ENCODE measurements at places on chromosomes 13 and 19. TPM values are rescaled to one million over a fixed set of nuclear protein-coding genes. Genes with fewer than 3 reads are reported as not detected.

CGB2 gene
- polyA plus RNA-seq, result not detected

APLP1 gene
- 6.8 TPM for polyA plus RNA-seq

CNN1 gene
- 108 TPM for polyA plus RNA-seq

CEACAM4 gene
- not detected for polyA plus RNA-seq

ZNF177 gene
- 2.3 TPM for polyA plus RNA-seq

CHERP gene
- polyA plus RNA-seq, result 3.8 TPM

CYP2A7 gene
- not detected for polyA plus RNA-seq

ZNF574 gene
- polyA plus RNA-seq, result 5.5 TPM

KLK10 gene
- polyA plus RNA-seq, result not detected

CGB8 gene
- polyA plus RNA-seq, result not detected

DNA sequence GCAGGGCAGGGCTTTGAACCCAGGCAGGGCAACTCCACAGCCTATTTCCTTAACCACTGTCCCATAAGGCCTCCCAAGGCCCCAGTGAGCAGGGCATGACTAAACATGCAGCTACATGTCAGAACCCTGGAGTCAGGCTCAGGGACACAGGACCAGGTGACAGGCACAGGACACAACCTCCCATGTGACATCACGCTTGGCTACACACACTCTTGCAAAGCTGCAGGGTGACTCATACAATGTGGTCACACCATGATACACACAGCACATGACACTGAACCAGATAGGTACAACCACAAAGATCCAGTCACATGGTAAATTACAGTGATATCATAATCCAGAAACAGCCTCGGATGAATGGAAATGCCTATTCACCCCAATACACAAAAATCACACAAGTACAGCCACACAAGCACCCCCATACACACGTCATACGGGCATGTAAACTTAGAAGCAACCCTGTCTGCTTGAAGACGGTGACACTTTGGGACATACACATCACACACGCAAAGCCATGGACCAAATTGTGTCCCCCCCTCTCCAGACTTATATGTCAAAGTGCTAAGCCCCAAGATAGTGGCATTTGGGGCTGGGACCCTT is 14.5 kb downstream of the KLK4 start:
- DNase-seq, result no peak

DNA sequence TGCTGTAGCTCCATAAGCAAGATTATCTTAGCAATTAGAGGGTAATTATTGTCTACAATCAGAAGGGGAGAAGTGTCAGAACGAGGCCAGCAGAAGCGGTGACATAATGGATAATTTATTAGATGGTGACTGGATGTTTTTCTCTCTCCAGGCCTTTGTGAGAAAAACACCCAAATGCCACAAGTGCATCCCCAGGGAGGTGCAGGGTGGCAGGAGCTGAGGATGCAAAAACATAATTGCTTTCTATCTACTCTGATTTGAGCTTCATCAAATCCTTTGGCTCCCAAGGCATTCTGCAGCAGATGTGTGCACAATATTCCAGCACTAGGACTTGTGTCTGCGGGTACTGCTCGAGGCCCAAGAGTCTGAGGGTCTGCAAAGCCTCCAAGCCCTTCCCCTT is 220.1 kb upstream of the SERP2 start:
- no peak for DNase-seq

GRCh38 chr19:49355909-49356353 is 6.3 kb downstream of the TEAD2 start:
- DNase-seq, result no peak

DNA sequence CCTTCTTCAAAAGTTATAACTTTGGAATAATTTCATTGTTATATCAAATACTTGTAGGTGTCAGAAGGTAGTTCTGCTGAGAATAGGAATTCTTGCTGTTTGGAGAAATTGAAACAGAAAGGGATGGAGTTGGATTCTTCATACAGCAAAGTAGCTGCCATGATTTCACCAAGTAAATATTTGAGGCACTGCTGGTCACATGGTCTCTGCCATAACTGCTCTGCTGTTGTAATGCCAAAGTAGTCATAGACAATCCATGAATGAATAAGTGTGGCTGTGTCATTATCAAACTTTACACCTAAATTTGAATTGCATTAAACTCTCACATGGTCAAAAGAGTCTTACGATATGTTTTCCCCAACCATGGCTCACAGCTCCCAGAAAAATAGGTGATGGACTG is 308.6 kb downstream of the GPC6 start:
- DNase-seq, result no peak

DNA sequence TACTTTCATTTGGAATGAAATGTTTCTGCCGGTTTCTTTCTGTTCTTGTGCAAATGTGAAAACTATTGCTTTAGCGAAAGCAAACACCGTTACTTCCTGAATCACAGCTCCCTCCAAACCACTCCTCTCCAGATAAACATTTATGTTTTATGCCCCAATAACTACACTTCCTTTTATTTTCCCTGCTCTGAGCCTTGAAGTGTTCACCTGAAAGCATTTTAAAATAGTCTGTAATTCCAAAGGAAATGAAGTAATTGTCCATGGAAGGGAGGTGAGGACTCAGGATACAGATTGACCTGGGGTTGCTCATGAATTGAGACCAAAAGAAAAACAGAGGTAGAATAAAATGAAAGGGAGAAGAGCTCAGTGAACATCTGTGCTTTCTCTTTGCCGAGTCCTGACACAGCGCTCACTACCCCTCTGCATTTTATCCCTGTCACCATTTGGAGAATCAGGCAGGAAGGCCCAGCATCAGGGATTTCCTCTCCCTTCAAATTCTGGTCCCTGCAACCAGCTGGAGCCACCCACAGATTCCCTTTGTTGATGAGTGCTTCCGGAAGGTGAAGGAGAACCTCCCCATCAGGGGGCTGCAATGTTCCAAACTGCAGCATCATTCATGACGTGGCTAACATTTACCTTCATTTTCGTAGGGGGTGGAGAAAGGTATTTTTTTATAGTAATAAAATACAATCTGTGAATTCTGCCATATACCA is 171.9 kb downstream of the ITGBL1 start:
- no peak for DNase-seq

DNA sequence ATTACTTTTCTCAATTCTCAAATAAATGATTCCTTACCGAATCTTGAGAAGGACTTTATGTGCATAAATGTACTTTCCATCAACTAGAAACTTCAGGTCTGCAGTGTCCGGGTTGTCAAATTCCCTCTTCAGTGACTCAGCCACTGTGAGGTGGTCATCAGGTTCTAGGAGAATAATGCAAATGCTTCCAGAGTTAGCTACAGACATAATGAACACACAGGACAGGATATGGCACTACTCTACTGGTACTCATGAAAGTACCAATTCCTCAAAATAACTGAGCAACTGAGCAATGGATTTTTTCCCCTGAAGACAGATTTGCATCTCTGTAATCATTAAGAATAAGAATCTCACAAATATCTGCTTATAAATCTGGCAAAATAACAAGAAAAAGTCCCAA is 31.2 kb downstream of the RCBTB2 start:
- DNase-seq, result no peak

DNA sequence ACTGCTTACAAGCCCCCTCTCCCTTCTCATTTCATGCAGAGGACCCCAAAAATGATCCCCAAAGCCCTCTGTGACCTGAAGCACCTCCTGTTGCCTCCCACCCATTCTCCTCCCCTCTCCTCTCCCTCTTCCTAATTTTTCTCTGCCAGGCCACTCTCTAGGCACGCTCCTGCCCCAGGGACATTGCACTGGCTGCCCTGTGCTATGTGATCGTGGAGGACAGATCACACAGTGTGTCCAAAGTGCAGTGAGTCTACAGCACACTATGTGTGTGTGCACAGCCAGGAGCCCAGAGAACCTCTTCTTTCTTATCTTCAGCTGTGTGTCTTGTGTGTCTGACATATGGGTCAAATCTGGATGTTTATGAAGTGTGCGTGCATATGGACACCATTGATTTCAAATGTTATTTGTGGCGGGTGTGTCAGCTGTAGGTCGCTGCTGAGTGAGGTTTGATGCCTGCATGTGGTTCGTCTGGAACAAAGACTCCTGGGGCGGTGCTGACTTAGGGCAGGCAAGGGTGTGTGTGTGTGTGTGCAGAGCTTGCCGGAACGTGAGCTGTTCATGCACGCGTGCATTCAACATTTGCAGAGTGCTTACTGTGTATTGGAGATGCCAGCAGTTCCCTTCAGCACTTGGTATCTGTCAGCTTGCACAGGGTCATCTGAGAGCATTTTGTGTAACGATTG is 2.1 kb upstream of the KLHL26 start:
- no peak for DNase-seq

- DNase-seq, result no peak
Measured at GRCh38 chr13:39586151-39586550, 16.8 kb downstream of the LHFPL6 start.

- DNase-seq, result no peak
Measured at GRCh38 chr13:33487575-33488243, 202.2 kb upstream of the STARD13 start.

DNA sequence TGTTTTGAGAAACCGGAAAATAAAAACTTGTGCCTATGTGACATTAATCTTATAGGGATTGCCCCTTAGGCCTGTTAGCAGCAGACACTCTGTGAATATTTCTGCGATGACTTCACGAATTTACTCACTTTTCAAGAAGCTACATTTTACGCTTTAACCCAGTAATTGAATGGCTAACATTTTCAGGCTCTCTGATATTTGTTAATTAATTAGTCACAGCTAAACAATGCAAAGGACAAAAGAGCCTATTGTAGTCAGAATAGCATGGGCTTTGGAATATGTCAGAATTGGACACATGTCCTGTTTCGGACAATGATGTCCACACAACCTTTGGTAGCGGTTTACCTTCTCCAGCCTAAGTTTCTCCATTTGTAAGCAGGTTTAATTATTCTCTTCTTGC is 506.6 kb downstream of the EFNB2 start:
- no peak for DNase-seq

GRCh38 chr19:11194656-11195558 is 2.4 kb downstream of the KANK2 start:
- no peak for DNase-seq

GRCh38 chr13:48780713-48781341 is 127.1 kb downstream of the CYSLTR2 start:
- DNase-seq, result no peak

Measured in AG04450 (cell line).